ENCODE measurements at places on chromosomes 11 and 22. TPM values are rescaled to one million over a fixed set of nuclear protein-coding genes. Genes with fewer than 3 reads are reported as not detected.

The OR51I1 gene
- total RNA-seq: not detected

The PATZ1 gene
- 17.9 TPM for total RNA-seq

The CD248 gene
- 4.9 TPM for total RNA-seq

The LMNTD2 gene
- 9.8 TPM for total RNA-seq

The MRGPRX3 gene
- total RNA-seq: not detected

The RNF26 gene
- 46.6 TPM for total RNA-seq

The WBP2NL gene
- 1.1 TPM for total RNA-seq

The IL17RA gene
- total RNA-seq: 17.2 TPM

The SELENOM gene
- 27.1 TPM for total RNA-seq

The OR8D1 gene
- total RNA-seq: not detected

The MRPL16 gene
- total RNA-seq: 91.3 TPM

The TTC12 gene
- 11.1 TPM for total RNA-seq

The GALNT18 gene
- total RNA-seq: 3.6 TPM

The TEX12 gene
- total RNA-seq: not detected

The AMPD3 gene
- 7.9 TPM for total RNA-seq

The PIH1D2 gene
- total RNA-seq: 0.82 TPM

The LRRC4C gene
- total RNA-seq: not detected

The GRAMD1B gene
- 1.9 TPM for total RNA-seq

The FADS1 gene
- 6.9 TPM for total RNA-seq

The ANO1 gene
- 8.3 TPM for total RNA-seq

The OR51E2 gene
- total RNA-seq: 0.30 TPM

The ANGPTL5 gene
- not detected for total RNA-seq

The LRP4 gene
- 23.6 TPM for total RNA-seq

The TUB gene
- 1.4 TPM for total RNA-seq

The KRTAP5-1 gene
- total RNA-seq: not detected

The TRIM49 gene
- total RNA-seq: not detected

The SYNGR1 gene
- total RNA-seq: 4.3 TPM

The TMEM25 gene
- 9.2 TPM for total RNA-seq

The INCENP gene
- total RNA-seq: 93.4 TPM

The TMEM86A gene
- 0.89 TPM for total RNA-seq

The SLC5A1 gene
- total RNA-seq: 47.9 TPM

The CRELD2 gene
- total RNA-seq: 133 TPM

The GP1BB gene
- 0.45 TPM for total RNA-seq

The SCGB1D2 gene
- not detected for total RNA-seq

The RAG2 gene
- total RNA-seq: not detected

The P2RX3 gene
- not detected for total RNA-seq

The NPAS4 gene
- total RNA-seq: 0.17 TPM

The OR52H1 gene
- not detected for total RNA-seq

The SF3A1 gene
- total RNA-seq: 194 TPM

The RASSF10 gene
- total RNA-seq: 4.7 TPM

The ARHGAP8 gene
- total RNA-seq: 69.9 TPM

The GSTP1 gene
- 842 TPM for total RNA-seq

The TSKU gene
- 39.6 TPM for total RNA-seq

The CDHR5 gene
- 140 TPM for total RNA-seq

The ASPHD2 gene
- total RNA-seq: 3.8 TPM

The CAVIN3 gene
- 15.4 TPM for total RNA-seq

The PC gene
- 47.7 TPM for total RNA-seq

Measured in colonic mucosa (tissue), 4 donors.